ENCODE measurements at places on chromosomes 6 and 20.

- DNase-seq, result no peak
Observed at GRCh38 chr6:76506808-76507207, 434.3 kb upstream of the IMPG1 start.

GRCh38 chr20:6122111-6122872, 538 bp downstream of the FERMT1 start:
- DNase-seq, result peak; percentile 55

- DNase-seq, result peak; percentile 71
Observed at GRCh38 chr20:63979557-63980316, at the start of gene SAMD10. Gene SAMD10 (minus strand): TSS chr20:63979642. CDS start chr20:63979467, 175 bp downstream.

GRCh38 chr6:139932671-139933070, 558.2 kb upstream of the CITED2 start:
- no peak for DNase-seq

GRCh38 chr6:41430875-41431274, 95.5 kb downstream of the NCR2 start:
- DNase-seq, result no peak

DNA sequence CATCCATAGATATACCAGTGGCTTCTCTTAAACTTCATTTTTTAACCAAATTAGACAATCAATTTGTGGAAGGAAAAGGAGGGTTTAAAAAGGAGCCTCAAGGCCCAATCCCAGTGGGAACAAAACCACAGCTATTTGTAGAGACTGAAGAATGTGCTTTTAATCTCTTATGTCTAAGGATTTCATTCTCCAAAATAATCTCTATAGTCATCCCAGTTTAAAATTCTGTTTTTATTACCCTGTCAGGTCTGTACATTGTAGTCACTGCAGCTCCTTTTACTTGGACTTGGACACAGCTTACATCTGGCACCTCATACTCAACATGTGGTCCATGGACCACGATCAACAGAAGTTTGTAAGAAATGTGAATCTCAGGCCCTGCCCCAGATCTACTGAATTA, 152.1 kb upstream of the STMND1 start:
- DNase-seq, result no peak

GRCh38 chr20:36883977-36884535, 8.1 kb downstream of the TLDC2 start:
- no peak for DNase-seq

GRCh38 chr20:22682381-22682780, 98.0 kb upstream of the FOXA2 start:
- DNase-seq, result no peak

DNA sequence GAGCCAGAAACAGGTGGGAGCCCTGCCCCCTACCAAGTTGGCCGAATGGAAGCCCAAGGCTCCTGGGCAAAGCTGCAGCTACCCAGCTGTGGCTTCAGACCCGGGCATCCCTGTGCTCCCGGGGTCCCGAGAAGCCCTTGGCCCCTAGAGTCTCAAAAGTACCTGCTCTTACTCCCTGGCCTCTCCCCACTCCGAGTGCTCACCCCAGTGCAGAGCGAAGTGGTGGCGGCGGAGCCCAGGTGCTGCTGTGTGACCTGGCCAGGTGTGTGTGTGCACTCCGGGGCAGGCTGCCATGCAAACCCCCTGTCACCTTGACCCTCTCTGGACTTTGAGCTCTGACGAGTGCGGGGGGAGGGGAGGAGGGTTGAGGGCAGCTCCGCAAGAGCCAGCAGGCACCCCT, 493.8 kb upstream of the MANEA start:
- DNase-seq, result no peak

- no peak for DNase-seq
Observed at GRCh38 chr6:167267921-167268401, 23.2 kb upstream of the UNC93A start.

- DNase-seq, result no peak
Observed at GRCh38 chr6:144029452-144029851, 21.4 kb upstream of the PLAGL1 start.

GRCh38 chr6:30411515-30412207, 66.7 kb downstream of the RPP21 start:
- peak; percentile 17 for DNase-seq

DNA sequence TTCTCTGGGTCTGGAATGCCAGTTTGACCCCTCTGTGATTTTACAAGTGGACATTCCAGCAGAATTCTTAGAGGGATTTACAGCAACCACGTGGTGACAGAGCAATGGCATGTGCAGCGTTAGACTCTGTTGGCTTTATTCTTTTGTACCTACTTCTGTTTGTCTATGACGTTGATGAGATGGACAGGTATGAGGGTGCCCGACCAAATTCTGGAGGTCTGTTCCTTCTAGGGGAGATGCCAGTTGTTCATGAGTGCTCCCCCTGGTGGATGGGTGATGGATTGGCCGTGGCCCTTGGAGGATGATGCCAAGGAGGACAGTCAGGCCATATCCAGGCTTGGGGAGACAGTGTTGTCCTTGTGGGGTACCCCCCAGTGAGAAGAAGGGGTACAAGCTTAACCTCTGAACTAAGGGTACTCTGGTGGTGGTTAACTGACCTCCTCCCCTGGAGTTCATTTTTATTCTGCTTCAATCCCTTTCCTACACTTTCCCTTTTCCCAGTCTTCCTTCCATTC, 198.6 kb downstream of the DTNBP1 start:
- DNase-seq, result peak; percentile 10

DNA sequence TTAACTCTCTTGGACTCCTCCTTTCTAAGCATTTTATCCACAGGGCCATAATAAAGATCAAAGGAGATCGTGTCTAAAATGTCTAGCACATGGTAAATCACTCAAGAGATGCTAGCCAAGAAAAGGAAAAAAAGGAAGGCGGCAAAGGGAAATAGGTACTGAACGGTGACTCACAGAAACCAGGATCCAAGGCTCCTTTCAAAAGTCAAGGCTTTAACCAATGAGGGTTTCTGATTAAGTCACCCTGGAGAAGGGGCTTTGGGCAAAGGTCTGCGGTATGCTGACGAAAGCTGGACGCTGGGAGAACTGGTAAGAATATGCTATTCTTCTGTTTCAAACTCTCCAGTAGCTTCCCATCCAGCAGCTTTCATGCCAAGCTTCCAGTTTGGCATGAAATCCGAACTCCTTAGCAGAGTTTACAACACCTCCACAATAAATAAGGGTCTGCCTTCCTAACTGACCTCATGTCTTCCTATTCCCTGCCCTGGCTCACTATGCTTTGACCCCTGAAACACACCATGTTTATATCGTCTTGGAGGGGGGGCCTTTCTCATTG, 1.0 kb downstream of the TOMM34 start:
- no peak for DNase-seq

DNA sequence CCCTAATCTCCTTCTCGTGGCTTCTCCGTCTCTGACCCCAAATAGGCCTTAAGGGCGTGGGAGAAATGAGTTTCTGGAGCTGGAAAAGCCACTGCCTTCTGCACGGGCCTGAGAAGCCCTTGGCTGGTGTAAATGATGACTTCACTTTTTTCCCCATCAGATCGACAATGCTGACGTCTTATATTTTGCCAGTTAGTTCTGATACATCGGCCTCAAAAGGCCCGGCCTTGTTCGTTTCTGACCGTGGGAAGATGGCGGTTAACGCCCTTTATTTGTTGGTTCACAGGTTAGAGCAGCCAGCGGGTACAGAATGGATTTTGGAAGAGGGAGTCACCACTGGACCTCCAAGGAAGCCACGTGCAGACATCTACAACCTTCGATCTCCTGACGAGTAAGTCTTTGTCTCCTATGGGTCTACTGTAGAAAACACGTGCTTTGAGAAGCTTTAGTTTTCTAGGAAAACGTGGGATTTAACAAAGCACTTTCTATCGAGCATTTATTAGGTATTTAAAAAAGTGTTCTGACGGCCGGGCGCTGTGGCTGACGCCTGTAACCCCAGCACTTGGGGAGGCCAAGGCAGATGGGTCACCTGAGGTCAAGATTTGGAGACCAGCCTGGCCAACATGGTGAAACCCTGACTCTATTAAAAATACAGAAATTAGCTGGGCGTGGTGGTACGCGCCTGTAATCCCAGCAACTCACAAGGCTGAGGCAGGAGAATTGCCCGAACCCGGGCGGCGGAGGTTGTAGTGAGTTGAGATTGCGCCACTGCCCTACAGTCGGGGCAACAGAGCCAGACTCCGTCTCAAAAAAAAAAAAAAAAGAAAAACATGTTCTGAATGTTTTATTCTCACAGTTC, 1.2 kb upstream of the ZNFX1 start:
- no peak for DNase-seq

DNA sequence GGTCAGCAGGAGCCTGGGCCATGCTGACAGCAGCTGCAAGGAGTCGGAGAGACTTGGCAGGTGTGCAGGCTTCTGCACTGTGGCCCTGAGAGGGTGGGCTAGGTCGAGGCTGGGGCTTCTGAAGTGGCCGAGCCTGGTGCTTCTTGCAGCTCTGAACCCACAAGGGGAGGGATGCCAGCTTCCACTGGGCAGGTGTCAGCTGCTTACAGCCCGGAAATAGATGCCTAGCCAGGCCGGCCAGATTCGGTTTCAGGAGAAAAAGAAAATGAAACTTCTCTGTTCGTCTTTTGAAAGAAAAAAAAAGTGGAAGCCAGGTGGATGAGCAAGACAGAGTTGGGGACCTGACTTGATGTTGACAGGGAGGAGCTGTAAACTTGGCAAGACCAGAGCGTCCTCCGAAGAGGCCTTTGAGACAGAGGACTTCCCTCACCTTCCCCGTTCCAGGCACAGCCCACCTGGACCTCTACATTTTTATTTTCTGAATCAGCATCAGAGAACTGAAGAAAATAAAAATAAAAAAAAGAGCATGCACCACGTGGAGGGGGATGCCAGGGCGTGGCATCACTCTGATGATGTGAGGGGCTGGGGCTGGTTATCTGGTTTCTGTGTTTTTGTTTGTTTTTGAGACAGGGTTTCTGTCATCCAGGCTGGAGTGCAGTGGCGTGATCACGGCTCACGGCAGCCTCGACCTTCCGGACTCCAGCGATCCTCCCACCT, at the start of gene ZBP1:
Gene ZBP1 (minus strand): TSS at position 153 of the 717 bp plus-strand sequence. CDS start 131 bp downstream, at position 22.
- DNase-seq, result no peak

GRCh38 chr6:128757961-128758360, 125.0 kb upstream of the LAMA2 start:
- no peak for DNase-seq

DNA sequence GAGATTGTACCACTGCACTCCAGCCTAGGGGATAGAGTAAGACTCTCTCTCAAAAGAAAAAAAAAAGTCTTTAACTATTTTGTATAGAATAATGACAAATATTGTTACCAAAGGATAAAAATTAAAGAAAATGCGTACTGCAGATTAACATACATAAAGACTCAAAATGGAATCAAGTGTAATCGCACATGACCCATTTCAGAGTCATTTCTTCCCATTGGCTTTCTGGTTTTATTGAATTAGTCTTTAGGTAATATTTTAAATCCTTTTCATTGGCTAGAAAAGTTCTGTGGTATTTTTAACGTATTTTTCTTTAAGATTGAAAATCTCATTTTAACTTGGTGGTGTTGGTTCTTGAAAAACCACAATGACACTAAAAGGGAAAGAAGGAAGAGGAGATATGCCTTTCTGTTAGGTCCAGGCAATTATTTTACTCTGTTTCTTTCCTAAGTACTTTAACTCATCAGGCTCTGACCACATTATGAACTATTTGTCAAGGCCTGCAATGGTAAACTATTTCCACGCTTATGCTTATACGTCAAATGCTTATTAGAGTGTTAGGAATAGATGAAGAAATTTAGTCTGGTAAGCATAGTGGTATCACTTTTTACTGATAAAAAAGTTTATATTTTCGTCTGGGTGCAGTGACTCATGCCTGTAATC, 52.3 kb downstream of the PLEKHG1 start:
- no peak for DNase-seq

DNA sequence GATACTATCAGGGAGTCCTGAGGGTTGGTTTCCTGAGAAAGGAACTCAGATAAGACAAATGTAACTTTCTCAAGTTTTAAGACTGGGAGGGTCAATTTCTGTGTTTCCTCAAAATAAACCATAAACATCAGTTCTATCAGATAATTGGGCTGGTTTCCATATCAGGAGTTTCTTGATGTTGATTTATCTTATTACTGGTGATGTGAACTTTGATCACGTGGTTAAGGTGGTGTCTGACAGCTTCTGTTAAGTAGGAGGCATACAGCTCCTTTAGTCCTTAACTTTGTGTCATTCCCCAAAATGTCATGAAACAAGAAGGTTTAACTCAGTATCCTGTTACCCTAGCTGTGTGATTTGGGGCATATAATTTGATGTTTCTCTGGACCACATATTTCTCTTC, 145.2 kb downstream of the ZNF217 start:
- DNase-seq, result no peak

- DNase-seq, result no peak
Observed at GRCh38 chr6:15500901-15501825, 161.7 kb downstream of the DTNBP1 start.

DNA sequence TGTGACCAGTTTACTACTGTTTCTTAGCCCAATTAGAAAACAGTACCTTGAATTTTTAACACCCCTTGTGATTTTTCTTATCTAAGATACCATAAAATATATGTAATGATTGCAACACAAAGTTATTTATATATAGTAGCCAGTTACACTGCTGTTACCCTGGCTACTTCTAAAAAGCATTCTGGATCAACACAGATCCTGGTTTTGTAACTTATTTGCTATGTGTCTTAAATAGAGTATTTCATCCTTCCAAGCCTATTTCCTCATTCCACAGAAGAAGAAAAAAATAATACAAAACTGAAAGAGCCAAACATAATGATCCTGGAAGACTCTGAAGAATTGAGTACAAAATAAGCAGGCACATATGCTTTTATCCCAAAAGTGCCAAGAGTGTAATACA, 19.0 kb upstream of the GSTA4 start:
- no peak for DNase-seq

- peak; percentile 44 for DNase-seq
Observed at GRCh38 chr20:47317127-47317895, 39.2 kb downstream of the ZMYND8 start.

GRCh38 chr20:2397595-2398145, 17.0 kb downstream of the TGM6 start:
- no peak for DNase-seq

- DNase-seq, result no peak
Observed at GRCh38 chr20:15512916-15513315, 1060.3 kb downstream of the KIF16B start.

DNA sequence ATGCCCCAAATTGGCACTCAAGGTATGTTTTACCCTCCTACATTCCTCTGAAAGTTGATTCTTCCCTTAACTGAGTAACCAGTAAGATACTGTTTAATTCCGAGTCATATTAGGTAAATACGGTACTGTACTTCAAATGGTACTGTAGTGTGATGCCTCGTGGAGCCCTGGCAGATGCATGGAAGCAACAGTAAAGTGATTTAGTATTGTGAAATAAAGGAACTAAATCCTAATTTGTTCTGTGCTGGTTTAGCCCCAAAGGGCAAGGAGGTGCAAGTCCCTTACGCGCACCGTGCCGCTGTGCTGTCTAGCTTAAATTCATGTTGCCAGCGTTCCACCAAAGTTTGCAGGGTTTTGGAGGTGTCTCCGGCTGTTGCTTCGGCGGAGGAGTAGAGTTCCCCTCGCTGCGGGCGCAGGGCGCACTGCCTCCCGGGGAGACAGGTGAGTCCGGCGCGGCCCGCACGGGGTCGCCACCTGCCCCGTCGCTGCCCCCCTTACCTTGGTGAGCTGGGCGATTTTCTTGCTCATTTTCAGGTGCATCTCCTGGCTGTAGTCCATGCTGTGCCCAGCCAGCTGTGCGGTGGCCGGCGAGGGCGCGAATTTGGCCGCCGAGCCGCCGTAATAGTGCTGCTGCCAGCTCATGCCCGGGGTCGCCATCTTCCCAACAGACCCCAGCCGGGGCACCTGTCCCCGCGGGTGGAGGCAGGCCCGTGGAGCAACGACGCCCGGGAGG, 655 bp downstream of the FAM184A start:
- DNase-seq, result peak; percentile 2

GRCh38 chr6:158161566-158162254, 6.4 kb downstream of the SERAC1 start:
- DNase-seq, result no peak
